ENCODE measurements at places on chromosomes 7 and 10.

- no peak for DNase-seq
These were observed 343.6 kb upstream of the MGMT start for GRCh38 chr10:129123428-129123827.

GRCh38 chr7:101875283-101875846, 57.9 kb downstream of the CUX1 start:
- DNase-seq: no peak

DNA sequence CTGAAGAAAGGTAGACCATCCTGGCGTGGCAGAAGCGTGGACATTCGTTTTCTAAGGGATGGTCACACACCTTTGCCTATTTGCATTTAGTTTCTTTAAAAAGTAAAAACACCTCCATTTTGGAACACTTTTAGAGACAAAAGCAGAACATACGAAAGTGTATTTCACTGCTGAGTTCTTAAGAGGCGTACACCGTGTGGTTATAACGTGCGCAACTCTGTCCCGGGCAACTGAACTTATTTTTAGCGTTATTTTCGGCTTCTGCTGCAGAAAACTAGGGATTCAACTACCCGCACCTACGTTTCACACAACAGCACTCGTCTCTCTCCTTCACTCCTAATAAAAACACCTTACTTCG, 557 bp upstream of the LSM8 start:
- no peak for DNase-seq

- DNase-seq: no peak
These were observed 43.0 kb downstream of the CH25H start for GRCh38 chr10:89164080-89164479.

DNA sequence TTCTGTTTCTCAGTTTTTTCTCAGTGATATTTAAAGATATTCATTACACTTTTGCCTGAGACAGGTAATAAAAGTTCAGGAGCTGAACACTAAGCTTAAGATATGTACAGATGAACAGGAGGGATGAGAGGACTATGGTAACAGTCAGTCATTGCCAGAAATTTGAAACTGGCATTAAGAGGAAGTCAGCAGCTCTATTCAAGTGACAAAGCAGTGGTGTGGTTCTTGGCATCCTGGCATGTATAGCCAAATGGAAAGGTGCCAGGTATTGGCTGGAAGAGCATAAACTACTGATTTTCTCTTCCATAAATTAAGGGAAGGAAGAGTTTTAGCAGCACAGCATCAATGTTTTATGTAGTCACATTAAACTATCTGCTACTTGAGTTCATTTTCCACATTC, 22.7 kb downstream of the HOXA1 start:
- no peak for DNase-seq

- DNase-seq: no peak
These were observed 16.4 kb downstream of the NACAD start for GRCh38 chr7:45072131-45073030.

GRCh38 chr10:103761075-103761920, 94.1 kb downstream of the SH3PXD2A start:
- DNase-seq: no peak

DNA sequence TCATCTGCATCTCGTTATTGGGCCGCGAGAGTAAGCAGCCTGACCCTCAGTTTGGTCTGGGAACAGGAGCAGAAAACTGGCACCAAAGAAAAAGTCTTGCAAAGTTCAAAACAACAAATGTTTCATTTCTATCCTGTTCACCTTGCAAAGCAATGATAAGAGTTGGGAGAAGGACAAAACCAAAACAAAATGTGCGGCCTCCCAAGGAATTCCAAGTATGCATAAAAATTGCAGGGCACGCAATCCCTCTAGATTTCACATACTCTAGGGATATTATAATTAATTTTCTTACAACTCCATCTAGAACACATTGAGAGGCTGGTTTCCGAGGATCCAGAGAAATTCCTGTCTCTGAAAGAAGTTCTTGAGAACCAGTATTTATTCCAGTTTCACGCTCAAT, 20.1 kb downstream of the CHUK start:
- no peak for DNase-seq

DNA sequence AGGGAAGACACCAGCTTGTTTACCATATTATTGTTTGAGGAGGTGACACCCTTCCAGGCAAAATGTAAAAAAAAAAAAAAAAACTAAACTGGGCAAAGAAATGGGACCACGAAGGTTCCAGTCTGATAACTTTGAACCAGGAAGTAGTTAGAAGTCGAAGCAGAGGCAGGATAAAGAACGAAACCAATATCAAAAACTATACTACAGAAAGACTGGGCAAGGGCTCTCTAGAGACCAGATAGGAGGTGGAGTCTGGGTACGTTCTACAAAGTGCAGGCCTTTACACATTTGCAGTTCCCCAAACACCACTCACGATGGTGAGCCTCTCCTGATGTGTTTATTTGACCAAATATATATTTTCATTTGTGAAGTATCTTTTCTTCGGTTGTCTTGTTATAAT, 125.7 kb upstream of the CDK1 start:
- DNase-seq: no peak

- no peak for DNase-seq
These were observed 5.7 kb upstream of the CELF2 start for GRCh38 chr10:11011984-11012383.

Measured in NCI-H187 treated with DMSO at 0.1 percent for 48 hours (cell line).